Stimulated activated naive CD8-positive, alpha-beta T cell treated with anti-CD3 and anti-CD28 coated beads, Interleukin-15, amount 100 ng/mL, for 72 hours (primary cell): ENCODE measurements at places on chromosomes 12 and 14.
A peak's percentile ranks its signal among the peaks of the same experiment; 100 is the strongest.

DNA sequence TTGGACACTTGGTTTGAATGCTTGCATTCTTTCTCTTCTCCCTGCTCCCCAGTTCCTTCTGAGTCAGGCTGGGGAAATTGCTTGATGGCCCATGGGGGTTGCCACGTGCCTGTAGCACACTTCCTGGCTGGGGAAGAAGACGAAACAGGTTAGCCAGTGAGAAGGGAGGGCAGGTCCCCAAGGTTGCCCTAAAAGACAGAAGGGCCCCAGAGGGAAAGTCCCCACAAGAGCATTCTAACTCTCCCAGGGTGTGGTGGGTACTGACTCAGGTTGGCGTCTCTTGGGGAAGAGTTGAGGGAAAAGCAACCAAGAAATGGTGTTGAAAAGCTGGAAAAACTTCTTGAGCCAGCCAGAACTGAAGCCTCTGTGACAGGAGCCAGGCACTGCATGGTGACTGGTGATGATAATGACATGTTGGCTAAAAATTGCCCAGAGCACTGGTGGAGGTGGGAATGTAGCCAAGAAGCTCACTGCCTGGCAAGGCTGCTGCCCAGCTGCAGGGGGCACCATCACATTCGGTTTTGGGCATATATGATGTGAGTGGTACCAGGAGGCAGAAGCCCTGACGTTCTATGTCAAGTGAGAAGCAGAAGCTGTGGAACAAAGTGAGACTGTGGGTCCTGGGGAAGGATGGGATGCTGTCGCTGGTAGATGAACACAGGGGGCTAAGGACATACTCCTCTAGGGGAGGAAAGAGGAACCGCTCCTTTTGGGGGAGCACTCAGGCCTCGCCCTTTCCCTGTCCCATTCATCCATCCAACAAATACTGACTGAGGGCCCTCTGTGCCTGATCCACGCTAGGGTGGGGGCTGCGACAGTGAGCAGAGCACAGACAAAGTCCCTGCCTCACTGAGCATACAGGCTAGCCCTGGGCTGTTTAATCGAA is 8.1 kb upstream of the RABGGTA start:
- peak; percentile 70 for DNase-seq

GRCh38 chr12:30188602-30189326 is 405.0 kb upstream of the TMTC1 start:
- DNase-seq = no peak

DNA sequence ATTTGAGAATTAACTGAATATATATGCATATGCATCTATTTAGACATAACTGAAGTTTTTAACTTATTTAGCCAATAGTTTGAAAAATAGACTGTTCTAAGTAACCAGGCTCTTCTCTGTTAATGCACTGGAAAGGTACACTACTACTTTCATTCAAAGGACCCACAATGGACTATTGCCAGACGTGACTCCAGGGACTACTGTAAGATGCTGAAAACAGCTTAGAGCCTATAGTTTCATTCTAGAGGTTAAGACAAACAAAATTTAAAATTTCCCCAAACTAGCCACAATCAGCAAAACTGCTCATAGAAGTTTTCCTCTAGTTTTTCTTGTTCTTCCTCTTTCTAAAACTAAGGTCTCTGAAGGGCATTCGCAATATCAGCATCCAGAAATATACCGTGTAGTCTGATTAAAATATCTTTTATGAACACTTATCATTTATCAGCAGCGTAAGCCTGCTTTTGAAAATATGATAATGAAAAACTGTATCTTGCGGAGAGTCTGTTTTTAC is 10.4 kb downstream of the APPL2 start:
- DNase-seq = no peak

DNA sequence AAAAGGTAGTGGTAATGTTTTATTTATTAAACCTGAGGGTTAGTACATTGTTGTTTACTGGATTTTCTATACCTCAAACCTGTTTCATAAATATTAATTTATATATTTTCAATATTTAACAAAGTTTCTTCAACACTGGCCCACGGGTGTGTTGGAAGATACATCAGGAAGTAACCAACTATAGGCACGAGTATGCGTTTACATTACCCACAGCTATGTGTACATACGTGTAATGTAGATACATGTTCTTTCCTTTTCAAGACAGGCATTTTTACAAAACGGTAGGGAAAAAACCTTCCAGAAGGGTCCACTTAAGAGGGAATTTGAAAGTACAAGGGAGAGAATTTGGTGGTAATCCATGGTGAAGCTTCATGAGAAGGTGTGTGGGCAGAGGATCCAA is 17.8 kb upstream of the KCNA1 start:
- no peak for DNase-seq

DNA sequence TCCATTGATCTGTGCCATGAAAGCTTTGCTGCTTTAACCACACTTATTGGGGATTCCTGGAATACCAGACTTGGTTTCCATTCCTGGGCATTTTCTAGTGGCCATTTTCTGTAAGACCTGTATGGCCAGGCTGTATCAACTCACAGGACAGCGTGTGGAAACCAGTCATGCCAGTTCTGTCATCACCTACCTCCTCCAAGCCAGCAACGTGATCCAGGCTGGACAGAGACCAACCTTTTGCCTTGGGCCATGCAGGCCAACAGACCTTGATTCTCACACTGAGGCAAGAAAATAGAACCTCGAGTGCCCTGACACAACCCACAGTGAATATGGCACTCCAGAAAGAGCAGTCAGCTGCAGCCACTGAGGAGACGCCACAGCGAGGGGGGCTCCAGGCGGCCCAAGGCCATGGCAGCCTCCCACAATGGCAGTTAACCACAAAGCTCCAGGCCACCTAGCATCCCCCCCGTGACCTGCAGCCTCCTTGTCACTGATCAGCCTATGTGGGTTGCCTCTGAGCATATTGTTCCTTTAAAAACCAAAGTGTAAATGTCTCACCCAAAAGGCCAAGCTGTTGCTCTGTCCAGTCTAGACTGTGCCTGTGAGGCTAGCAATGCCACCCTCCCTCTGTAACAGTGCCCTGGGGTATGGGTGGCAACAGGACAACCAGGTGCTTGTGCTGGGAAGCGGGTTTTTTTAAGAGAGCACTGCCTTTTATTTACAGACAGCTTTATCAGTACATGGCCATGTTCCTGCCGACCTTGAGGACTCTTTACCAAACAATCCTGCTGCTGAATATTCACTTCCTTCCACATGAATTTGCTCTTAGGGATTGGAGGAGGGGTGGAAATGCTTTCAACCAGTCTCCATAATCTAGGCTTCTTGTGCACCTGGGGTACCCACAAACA is 168.7 kb upstream of the HIF1A start:
- no peak for DNase-seq

DNA sequence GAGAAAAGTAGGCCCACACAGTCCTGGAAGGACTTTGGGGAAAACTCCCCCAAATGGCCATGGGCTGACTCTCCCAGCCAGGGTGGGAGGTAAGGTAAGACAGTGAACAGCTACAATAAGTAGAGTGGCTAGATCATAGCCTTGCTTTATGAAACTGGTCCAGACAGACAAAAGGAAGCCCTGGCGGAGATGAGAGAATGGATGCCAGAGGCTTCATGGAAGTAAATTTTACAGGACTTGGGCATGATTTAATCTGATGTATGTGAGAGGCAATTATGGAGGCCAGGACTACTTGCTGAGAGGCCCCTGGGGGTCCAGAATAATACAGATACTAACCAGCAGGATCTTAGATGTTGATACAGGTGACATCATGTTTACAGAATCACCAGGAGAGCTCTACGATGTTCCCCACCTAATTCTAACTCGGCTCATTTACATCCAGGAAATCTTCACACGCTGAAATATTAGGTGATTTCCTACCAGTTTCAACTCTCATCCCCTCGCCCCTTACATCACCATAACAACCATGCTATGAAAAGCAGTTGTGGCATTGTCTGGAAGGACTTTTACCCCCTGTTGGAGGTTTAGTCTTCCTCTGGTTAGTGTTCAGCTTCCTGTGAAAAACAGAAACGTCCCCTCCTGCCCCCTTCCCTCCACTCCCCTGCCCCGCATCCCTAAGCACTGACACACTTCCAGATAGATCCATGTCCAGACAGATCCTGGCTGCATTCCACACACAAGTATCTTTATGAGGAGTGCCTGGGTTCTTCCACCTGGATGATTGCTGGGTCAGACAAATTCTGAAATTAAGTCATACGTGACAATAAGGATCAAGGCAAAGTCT is 39.5 kb upstream of the NT5DC3 start:
- DNase-seq = peak; percentile 42

DNA sequence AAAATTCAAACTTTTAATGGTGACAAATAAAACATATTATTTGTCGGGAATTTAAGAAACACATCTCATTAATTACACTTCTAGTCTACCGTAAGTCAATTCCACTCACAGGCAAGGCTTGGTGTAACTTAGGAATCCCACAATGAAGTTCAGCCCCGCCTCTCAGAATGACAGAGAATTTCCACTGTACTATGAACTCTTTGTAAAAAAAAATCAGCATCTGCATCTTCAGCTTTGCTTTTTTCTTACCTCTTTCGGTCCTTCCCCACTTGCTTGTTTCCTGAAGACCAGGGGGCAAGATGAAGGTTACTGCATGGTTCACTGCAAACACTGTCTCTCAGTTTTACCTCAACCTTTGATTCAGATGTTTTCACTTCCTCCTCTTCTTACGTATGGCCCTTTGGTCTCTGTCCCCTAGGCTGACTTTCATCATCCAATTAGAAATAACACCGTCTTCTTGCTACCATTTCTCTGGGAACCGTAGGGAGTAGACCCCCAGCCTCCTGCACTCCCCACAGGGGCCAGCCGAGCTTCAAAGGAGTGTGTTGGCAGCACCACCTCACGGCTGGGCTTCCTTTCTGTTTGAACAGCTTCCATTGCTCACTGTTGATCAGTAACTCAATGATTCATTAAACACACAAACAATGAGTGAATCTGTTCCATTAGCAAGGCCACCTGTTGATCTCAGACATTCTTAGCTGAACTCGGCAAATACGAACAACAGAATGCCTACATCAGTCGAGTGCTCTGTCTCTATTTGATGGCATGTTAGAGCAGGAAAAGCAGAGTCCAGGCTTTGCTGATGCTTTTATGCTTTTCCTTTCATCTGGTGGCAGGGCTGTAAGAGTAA is 343.0 kb downstream of the BMP4 start:
- DNase-seq = no peak

DNA sequence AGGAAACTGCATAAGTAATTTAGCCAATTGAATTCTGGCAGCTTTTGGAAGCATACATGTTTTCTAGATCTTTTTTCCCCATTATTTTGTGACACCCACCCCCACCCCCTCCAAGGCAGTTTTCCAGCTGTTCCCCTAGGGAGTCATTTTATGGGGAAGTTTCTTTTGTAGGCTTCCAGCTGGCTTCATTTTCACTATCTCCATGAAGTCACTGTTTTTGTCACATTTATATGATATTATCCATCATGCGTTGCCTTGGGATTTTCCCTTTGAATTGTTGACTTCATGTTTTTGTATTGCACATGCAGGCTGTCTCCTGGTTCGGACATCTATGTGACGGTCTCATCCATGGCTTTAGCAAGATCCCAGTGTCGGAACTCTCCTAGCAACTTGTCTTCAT is 233.6 kb upstream of the RGS6 start:
- no peak for DNase-seq

DNA sequence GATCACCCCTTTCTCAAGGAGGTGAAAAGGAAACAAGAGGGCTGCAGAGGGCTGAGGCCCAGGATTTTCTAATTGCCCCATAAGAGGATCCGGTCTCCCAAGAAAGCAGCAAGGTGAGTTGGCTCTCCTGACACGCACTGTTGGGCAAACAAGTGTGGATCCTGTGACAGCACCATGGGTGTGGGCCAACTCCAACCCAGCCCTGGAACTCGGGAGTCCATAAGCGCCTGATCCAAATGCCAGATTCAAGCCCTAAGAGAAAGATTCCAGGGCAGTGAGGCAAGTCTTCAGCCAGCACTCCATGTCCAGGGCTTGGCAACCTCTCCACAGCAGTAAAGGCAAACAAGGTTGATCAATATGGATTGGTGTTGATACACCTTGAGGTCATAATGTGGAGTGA is 33.1 kb downstream of the KCNA5 start:
- no peak for DNase-seq

DNA sequence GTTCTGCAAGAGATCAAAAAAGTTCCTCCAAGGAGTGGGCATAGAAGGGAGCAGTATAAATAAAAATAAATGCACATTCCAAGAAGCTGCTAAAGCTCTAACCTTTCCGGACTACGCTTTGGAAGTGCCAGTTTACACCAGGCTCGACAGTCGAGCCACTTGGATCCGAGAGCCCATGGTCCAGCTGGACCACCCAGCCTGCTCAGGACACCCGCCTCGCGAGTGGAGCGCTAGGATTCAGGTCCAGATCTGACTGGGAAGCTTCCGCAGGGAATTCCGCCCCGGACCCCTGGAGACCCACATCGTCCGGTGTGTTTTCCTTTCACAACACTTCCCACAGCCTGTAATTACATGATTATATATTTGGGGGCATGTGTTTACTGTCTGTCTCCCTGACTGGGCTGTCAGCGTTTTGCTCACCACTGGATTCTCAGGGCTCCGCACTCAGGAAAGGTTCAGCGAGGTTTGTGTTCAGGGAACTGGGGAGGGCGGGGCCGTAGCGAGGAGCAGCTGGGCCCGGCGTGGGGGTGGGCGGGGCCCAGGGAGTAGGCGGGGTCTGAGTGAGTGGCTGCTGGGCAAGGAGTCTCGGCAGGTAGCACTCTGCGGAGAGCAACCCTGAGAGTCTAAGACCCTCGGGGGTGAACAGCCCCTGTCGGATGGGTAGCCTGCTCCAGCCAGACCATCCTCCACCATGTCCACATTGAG is 52.3 kb upstream of the TMEM263 start:
- DNase-seq = peak; percentile 58

- no peak for DNase-seq
These were observed 13.5 kb upstream of the KRT73 start for GRCh38 chr12:52631676-52632459.

- no peak for DNase-seq
These were observed 31.3 kb upstream of the TMEM263 start for GRCh38 chr12:106924268-106924861.

- no peak for DNase-seq
These were observed 40.1 kb downstream of the ANO2 start for GRCh38 chr12:5904969-5905368.

GRCh38 chr12:52142431-52142830 is 49.4 kb downstream of the KRT80 start:
- DNase-seq = no peak

DNA sequence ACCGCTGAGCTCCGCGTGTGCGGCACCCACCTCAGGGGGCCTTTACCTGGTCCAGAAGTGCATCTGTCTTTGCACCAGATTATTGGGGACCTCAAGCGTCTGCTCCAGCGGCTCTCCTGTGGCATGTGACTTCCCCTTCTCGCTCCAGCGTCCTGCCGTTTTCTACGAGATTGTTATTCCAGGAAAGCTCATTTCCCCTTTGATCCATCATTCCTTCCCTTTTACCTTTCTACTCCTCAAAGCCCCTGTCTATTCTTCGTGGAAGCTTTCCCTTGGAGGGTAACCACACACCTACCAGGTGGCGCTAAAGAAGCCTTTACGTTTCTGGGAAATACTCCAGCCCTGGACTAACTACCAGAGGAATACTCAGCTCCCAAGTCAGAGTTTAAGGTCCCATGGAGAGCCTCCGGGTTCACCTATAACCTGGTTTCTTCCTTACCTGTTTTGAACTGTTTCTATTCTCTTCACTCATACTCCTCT is 1.5 kb downstream of the FKBP4 start:
- DNase-seq = no peak
